ENCODE measurements at places on chromosomes 3 and 15. TPM values are rescaled to one million over a fixed set of nuclear protein-coding genes. Genes with fewer than 3 reads are reported as not detected.

Gene HES1
- total RNA-seq: 2.4 TPM

Gene MAGI1
- not detected for total RNA-seq

Gene ATP6V1A
- total RNA-seq: 18.3 TPM

Gene GOLGA6B
- 0.18 TPM for total RNA-seq

Gene WDR93
- 0.18 TPM for total RNA-seq

Gene PRTG
- not detected for total RNA-seq

Gene LRTM1
- total RNA-seq: not detected

Gene PPM1L
- 14.6 TPM for total RNA-seq

Gene TICRR
- 0.22 TPM for total RNA-seq

Gene EPB42
- total RNA-seq: not detected

Gene ISLR2
- not detected for total RNA-seq

Gene BTLA
- 9.4 TPM for total RNA-seq

Gene STRA6
- total RNA-seq: not detected

Gene C3orf85
- not detected for total RNA-seq

Gene RGMA
- total RNA-seq: not detected

Gene SEMA5B
- total RNA-seq: not detected

Gene CA12
- not detected for total RNA-seq

Gene GPR176
- not detected for total RNA-seq

Gene ZDHHC23
- 8.3 TPM for total RNA-seq

Gene PTPRG
- 0.02 TPM for total RNA-seq

Gene GALNT15
- 0.42 TPM for total RNA-seq

Gene SLC24A5
- total RNA-seq: not detected

Gene CYP1A1
- 0.13 TPM for total RNA-seq

Gene GOLGA8M
- total RNA-seq: not detected

Gene NR1I2
- not detected for total RNA-seq

Gene AADACL2
- not detected for total RNA-seq

Gene CHCHD4
- total RNA-seq: 2.7 TPM
